ENCODE measurements at places on chromosomes 2 and 18. TPM values are rescaled to one million over a fixed set of nuclear protein-coding genes. Genes with fewer than 3 reads are reported as not detected.

DNA sequence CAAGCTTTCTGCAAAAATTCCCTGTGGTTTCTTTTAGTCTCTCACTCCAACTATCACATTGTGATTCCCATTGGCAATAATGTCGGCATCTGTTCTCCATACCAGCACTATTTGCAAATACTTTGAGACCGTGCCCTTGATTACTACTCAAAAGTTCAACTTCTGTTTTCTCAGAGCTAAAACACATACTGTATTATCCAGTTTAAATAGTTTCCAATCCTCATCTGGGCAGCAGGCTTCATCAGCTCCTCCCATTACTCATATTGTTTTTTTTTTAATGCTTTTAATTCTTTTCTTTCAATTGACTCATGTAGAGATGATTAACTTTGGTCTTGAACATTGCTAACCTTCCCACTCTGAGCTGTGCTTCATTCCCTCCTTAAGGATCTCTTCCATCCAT lies 135.8 kb downstream of the METTL8 start:
- DNase-seq = no peak

Gene REG3G
- total RNA-seq = not detected

GRCh38 chr2:69701100-69701945 lies 40.6 kb upstream of the ANXA4 start:
- no peak for DNase-seq

- DNase-seq = no peak
Measured at GRCh38 chr2:82182270-82182669, 1877.7 kb upstream of the LRRTM1 start.

Gene OSBPL1A
- 1.4 TPM for total RNA-seq

Data from activated CD4-positive, alpha-beta memory T cell treated with anti-CD3 and anti-CD28 coated beads for 36 hours (primary cell).